ENCODE measurements at places on chromosomes 1 and 21.

- DNase-seq = no peak
Measured at GRCh38 chr21:21076051-21076450, 77.8 kb downstream of the NCAM2 start.

DNA sequence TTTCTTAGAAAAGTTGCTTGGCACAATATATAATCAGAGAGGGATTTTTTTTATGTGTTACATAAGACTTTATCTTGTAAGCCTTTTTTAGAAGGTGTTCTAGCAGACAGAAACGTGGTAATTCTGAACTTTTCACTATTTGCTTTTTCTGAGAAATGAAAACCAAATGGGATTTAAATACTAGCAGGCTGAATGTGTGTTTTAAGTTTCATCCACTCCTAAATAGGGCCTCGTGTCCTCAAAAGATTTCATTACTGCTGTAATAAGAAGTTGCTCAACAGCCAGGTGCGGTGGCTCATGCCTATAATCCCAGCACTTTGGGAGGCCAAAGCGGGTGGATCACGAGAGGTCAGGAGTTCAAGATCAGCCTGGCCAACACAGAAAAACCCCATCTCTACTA, 44.7 kb upstream of the FMO2 start:
- no peak for DNase-seq

GRCh38 chr1:217647791-217648190, 16.6 kb downstream of the SPATA17 start:
- DNase-seq = no peak

DNA sequence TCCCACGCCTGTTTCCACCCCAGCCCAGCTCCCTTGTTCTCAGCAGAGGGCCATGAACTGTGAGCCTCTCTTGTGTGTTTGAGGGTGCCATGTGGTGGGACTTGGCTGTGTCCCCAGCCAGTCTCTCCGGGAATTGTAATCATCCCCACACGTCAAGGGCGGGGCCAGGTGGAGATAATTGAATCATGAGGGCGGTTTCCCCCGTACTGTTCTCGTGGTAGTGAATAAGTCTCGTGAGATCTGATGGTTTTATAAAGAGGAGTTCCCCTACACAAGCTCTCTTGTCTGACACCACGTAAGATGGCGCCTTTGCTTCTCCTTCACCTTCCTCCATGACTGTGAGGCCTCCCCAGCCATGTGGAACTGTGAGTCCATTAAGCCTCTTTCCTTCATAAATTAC, 57.2 kb upstream of the COL6A2 start:
- DNase-seq = no peak

- no peak for DNase-seq
Measured at GRCh38 chr1:91774520-91775203, 111.3 kb downstream of the TGFBR3 start.

DNA sequence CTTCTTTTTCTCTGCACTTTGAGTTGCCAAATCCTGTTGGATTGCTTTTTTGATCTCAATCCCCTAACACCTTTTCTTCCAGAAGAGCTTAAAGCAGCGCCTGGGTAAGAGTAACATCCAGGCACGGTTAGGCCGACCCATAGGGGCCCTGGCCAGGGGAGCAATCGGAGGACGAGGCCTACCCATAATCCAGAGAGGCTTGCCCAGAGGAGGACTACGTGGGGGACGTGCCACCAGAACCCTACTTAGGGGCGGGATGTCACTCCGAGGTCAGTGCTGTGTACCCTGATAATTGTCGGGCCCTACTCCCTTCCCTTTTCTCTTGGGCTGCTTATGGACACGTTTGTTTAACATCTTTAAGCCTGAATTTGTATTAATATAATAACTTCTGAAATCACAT, 8.3 kb downstream of the CHTOP start:
- DNase-seq = no peak

DNA sequence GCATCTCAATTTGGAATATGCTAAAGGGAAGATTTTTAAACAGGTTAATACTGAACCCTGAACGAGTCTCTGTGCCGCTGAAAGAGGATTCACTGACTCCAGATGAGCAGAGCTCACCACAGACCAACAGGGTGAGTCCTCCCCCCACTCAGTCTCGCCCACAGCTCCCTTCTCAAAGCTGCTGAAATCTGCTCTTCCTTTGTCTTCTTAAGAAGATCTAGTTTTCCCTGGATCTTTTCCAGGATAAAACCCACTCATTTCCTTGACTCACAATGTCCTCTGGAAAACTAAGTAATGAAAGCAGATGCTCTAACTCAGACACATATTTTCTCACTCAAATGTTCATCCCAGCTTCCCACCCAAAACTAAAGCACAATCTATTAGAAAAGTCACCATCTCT, 447.0 kb upstream of the PKN2 start:
- no peak for DNase-seq

DNA sequence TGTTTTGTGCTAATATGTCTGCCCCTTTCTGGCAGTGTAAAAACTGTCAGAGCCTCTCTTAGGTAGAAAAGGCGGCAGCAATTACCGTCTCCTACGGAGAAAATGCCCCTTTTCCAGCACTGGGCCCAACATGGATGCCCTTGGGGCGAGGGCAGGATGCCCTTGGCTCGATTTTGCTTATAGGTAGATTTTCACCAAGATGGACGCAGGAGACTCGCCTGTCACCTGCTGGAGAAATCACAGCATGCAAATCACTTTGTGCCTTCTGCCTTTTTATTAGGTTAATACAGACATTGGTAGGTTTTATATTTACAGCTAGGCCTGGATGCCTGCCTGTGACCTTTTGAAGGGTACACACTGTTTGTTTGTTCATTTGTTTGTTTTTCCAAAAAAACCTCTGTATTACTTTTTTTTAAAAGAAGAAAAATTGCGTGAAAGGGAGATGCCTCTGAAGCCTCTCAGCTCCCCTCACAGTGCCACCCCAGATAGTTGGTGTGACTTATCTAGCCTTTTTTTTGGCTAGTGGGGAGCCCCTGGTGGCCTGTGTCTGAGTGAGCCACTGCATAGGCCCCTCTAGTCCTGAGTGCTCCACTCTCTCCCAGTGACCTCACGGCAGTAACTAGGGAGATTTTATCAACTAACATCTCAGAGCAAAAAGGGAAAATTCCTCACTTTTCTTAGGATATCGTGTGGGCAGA, 2.5 kb downstream of the ATP1B1 start:
- peak; percentile 68 for DNase-seq

DNA sequence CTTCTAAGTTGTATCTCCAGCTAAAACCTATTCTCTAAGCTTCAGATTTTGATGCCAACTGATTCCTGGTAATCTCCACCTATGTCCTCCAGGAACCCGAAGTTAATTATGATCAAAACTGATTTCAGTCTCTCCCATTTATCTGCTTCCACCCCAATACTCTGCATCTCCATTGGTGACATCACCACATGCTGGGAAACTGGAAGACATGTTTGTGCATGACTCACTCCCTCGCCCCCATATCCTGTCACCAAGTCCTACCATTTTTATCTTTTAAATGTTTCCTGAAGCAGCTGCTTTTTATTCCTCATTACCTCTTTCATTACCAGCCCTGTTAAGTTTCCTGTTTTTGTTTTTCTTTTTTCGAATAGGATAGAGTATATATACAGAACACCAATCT, 228.5 kb downstream of the LRRC40 start:
- no peak for DNase-seq

DNA sequence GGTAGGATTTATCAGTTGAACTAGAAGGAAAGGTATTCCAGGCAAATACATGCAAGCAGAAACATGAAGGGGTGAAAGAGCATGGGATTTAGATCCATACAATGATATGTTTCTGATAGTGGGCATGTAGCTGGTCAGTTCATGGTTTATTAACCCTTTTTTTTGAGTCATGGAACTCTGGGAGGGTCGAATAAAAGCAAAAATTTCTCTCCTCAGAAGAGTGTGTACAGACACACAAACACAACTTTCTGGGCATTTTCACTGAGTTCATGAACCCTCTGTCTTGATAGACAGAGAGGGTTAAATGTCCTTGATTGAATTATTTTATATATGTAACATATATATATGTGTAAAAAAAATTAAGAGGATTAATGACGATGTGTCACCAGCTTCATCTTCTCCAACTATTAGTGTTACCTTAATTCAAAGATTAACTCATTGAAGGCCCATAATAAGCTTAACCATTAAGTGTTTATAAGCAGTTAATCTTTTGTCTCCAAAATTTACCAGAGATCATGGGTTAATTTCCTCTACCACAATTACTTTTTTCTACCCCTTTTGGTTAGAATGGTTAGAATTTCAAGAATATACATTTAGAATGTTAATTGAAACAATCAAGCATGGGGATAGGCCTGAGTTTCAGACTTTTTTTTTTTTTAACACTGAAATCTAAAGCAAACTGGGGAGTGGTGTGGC, 4.6 kb downstream of the JUN start:
- DNase-seq = no peak

DNA sequence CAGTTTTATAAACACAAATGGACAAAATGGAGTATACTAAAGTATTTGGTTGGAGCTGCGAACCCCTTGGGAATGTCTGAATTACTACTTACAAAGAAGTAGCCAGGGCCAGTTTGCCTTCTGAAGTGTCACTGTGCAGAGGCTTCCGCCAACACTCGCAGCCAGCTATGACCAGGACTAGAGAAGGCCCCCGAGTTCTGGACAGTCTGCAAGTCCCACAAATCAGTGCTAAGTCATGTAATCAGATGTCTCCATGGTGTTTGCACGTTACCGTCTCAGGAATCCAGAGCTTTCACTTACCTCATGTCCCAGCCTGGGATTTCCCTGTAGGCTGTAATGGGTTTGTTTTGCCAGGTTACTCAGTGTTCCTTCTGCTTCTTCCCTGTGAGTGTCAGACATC, 106.6 kb upstream of the SPAG17 start:
- no peak for DNase-seq

- peak; percentile 14 for DNase-seq
Measured at GRCh38 chr1:216223486-216223885, 199.8 kb downstream of the USH2A start.

GRCh38 chr1:170166518-170167180, 20.9 kb downstream of the NTMT2 start:
- no peak for DNase-seq

- DNase-seq = peak; percentile 55
Measured at GRCh38 chr21:46284733-46285132, 678 bp downstream of the MCM3AP start.

GRCh38 chr1:98003442-98003841, 82.6 kb upstream of the DPYD start:
- DNase-seq = no peak

Data from suppressor macrophage treated with lipopolysaccharide for 4 hours (primary cell).